ENCODE measurements at places on chromosomes 2 and 18.

GRCh38 chr2:2183176-2183575 lies 147.9 kb downstream of the MYT1L start:
- no peak for DNase-seq

GRCh38 chr2:233217892-233218377 lies 33.5 kb upstream of the ATG16L1 start:
- peak; percentile 58 for DNase-seq

DNA sequence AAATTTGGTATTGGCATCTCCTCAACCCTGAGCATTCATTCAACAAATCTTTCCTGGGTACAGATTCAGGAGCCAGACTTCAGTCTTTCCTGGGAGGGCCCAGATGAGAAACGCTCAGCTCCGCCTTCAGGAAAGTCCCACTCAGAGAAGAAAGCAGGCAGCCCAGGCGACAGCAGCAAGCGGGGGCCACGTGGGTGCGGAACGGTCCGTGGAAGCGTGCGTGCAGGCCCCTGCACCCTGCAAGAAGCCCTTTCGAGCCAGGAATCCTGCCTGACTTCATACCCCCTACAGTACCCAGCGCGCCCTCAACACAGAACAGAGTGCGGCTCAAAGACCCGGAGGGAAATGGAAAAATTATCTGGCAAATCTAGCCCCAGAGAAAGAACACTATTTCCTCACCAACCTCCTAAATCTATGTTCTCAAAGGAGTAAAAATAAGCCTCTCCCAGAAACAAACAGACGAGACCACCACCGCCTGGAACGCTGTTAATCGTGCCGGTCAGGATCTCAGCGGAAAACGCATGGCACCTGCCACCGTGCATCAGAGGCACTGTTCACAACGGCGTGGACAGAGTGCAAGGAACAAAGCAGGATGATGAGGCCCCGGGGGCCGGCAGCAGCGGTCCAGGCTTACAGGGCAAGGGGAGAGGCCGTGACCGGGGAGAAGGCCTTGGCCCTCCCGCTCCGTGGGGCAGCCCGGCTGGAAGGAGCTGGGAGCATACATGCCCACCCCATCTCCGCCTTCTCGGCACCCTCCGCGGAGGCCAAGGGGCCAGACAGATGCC lies 318.3 kb downstream of the EIPR1 start:
- DNase-seq = no peak

- DNase-seq = no peak
Observed at GRCh38 chr18:48740068-48740440, 201.2 kb downstream of the CTIF start.

DNA sequence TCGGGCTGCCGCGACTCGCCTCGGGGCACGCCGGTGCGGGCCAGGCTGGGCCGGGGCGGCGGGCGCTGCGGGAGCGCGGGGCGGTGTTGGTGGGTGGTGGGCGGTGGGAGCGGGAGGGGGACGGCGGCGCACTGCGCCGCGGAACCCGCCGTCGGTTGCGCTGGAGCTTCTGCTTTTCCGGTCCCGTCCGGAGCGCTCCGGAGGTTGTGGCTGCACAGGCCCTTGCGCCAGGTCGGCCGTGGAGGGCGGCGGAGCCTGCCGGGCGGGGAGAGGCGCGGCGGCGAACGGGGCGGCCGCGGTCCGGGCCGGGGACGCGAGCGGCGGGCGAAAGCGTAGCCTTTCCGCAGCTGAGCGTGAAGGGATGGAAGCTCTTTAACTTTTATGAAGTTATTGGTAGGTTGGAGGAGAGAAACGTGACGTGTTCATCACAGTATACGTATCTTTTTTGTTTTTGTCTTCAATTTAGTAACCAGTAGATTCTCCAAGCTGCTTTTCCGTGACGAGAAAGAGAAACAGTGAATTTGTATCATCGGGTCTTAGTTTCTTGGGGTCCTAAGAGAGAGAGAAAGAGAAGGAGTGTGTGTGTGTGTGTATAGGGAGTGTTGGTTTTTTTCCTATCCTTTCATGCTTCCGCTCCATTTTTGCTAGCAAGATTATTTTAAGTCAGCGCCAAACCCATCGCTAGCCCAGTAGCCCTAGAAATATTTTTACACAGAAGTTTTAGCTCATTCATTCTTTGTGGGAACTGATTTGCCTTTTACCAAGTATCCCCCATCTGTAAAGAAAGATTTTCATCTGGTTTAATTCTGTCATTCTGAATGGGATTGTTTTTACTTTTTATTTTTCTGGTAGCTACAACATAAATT lies 535 bp downstream of the ATG4B start:
- DNase-seq = peak; percentile 79

- no peak for DNase-seq
Observed at GRCh38 chr2:217552081-217552480, 450.7 kb downstream of the TNS1 start.

DNA sequence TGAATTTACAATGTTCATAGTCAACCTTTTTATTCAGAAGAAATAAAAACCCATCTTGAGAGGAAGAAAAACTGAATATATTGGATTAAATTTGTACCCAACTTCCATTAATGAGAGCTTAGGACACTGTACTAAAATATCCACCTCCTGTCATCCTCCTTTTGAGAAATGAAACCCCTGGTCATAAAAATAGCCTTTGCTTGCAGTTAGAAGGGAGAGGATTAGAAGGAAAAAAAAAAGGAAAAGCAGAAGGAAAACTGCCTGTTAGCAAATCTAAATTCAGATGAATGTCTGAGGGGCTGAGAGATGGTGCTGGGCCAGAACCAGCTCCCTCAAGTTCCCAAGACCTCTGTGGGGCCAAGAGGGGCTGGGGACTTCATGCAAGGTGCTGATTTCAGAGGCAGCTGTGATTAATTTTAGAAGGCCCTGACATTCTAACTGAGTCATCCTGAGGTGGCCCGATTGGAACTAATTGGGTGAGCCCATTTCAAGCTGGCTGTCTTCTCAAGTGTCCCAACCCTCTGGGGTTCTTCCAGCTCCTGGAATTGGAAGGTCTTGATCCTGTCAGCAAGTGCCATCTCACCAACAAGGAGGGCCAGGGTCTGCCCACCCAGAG lies 38.4 kb upstream of the BIN1 start:
- no peak for DNase-seq

Data from inflammatory macrophage (primary cell).